Stimulated activated CD4-positive, alpha-beta T cell treated with anti-CD3 and anti-CD28 coated beads, Interleukin-12 subunit alpha, Interleukin-12 subunit beta, amount 100 ng/mL, for 48 hours (primary cell): ENCODE measurements at places on chromosomes 1 and 21.

- no peak for DNase-seq
Observed at GRCh38 chr21:25909341-25909740, 174.6 kb downstream of the GABPA start.

DNA sequence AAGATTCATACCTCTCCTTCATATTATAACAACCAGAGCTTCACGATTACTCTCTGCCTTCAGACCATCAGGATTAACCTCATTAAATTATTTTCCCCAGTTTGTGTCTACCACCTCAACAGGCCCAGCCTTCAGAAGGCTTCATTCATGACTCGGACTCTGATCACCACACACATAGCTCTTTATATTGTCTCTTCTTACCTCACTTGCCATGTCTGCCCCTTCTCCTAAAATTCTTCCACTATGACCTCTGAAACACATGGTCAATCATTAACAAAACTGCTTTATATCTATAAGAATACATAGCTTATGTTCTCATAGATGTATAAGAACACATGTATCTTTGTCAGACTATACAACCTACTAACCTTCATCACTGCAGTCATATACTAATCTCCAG, 79.8 kb downstream of the USP1 start:
- no peak for DNase-seq

DNA sequence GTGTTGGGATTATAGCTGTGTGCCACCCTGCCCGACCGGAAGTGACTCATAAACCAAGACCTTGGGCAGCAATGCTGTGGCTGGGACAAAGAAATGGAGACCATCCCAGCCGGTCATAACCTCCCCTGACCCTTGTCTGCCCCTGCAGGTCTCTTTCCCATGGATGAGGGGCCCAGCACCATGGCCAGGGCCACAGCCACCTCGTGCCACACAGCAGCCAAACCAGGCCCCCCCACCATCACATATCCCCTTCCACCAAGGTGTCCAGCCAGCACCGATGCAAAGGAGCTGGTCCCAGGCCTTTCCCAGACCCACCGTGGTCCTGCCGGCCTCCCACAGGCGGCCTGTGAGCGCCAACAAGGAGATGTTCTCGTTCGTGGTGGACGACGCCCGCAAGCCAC, 42.2 kb downstream of the FHAD1 start:
- no peak for DNase-seq

- DNase-seq: no peak
Observed at GRCh38 chr1:231973830-231974229, 347.2 kb downstream of the DISC1 start.

DNA sequence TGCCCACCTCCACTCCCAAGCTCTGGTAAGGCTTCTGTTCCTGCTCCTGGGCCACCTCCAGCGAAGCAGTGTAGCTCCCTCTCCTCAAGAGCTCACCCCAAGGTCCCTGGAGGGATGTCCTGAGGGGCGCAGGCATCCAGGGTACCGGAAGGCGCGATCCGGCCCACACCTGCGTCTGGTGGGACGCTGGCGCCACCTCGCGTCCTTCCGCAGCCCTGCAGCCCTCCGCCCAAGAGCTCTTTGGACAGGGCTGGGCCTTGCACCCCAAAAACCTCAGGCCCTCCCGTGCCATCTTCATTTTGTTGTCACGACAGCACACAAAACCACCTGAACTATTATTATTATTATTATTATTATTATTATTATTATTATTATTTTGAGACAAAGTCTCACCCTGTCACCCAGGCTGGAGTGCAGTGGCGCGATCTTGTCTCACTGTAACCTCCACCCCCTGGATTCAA, 49.2 kb upstream of the PAX7 start:
- peak; percentile 21 for DNase-seq

DNA sequence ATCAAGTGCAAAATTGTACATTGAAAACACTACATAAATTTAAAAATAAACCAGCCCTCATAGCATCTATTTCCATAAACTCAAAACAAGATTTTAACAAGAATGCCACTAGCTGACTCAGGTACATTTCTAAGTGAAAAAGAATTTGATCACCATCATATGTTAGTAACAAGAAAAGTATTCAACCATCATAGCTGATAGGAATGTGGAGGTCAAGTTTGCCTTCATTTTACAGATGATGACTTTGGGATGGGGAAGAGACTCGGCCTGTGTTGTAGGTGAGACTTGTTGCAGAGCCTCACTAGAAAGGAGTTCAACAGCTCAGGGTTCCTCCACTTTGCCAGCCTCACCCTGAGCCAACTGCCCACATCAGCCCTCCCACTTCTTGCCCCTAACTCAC, 318.8 kb upstream of the FAM78B start:
- no peak for DNase-seq

DNA sequence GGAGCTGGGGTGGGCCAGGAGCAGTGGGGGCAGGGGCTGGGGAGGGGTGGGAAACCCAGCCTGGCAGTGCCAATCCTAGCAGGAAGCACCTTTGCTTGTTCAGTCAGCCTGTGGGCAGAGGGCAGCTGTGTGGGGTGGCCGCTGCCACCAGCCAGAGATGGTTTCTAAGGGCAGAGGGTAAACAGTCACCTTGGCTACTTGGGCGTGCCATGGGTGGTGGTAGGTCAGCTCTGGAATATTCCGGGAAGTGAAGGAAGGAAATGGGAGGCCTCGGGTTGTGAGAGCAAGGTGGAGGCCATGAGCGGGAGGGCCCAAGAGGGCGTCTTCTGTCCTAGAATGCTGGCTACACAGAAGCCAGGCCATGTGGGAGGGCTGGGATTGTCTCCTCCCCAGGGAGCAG, 20.7 kb upstream of the WNT4 start:
- DNase-seq: no peak

- DNase-seq: no peak
Observed at GRCh38 chr21:38957575-38958322, 152.0 kb downstream of the ETS2 start.

DNA sequence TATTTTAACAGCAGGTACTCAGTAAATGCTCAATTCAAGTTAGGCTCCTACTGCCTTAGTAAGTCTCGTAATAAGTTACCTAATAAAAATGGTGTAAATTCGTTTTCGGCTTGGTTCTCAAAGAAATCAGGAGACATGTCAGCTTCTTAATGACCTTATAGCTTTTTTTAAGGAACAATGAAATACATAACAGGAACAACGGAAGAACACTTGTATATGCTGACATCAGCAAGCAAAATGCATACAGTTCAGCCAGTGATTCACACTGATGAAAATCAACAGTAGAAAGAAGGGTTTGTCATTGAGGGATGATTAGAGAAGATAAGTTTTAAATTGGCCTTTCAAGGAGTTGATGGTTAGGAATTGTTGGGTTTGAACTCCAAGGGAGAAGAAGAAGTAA, 13.3 kb downstream of the RPTN start:
- DNase-seq: no peak

GRCh38 chr21:32795802-32796559, 24.4 kb upstream of the PAXBP1 start:
- no peak for DNase-seq

DNA sequence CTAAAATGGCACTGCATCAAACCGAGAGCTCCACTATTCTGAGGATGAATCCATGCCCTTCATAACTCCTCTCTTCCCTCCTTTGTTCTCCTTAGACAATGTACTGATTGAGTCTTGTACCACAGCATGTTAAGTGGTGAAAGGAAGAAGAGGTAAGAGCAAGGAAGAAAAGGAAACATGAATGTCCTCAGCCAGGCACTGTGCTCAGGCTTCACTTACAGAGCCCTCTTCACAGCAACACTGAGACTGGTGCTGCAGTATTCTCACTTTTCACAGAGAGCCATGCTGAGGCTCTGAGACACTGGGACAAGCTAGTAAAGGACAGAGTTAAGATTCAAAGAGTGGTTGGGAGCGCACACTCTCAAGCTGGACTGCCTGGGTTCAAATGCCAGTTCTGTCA, 143.5 kb downstream of the AKT3 start:
- DNase-seq: no peak

- no peak for DNase-seq
Observed at GRCh38 chr21:30355906-30356305, 7.5 kb upstream of the KRTAP23-1 start.
